ENCODE measurements at places on chromosomes 7 and 10.

- no peak for DNase-seq
Observed at GRCh38 chr10:22683140-22683389, 31.3 kb downstream of the PIP4K2A start.

DNA sequence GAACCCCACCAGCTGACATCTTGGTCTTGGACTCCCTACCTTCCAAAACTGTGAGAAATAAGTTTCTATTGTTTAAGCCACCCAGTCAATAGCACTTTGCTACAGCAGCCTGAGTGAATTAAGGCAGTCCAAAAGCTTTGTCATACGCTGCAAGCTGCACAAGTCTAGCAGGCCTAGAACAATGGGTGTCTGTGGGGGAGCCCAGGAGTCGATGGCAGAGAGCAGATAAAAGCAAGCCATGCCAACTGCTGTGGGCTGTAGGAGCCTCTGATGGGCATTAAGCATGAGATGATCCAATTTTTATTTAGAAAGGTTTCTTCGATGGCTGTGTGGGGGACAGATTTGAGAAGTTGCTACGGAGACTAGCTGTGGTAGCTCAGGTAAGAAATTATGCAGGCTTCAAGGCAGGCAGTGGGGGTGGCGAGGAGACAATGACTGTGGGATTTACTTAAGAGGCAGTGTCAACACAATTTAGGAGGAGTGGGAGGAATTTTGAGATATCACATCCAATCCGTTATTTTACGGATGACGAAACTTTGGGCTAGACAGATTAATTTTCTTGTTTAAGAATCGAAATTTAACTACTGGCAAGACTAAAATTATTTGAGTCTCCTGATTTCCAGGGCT, 110.4 kb downstream of the NRCAM start:
- no peak for DNase-seq

DNA sequence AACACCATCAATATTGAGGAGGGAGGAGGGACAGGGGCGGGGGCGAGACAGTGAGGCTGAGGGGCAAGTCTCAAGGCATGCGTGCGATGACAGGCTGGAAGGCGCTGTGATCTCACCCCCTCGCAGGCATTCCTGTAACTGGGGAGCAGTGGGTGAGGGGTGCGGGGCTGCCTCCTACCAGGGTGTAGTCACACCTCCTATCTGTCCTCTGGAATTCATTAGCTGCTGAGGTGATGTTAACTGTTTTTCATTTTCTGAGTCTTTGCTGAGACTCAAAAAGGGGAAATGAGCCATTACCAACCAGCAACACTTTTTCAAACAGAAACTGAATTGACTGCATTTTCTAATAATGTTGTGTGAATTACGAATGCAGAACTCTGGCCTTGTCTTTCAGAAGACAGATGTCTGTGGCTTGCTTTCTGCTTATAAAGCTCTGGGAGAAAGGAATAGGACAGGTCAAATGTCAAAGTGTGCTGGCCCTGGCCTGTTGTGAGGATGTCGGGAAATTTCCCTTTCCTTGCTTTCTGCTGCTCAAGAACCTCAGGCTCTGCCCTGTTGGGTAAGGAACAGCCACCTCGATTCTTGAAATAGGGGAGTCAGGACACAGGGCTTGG, 23.7 kb upstream of the CDH23 start:
- DNase-seq, result no peak

- no peak for DNase-seq
Observed at GRCh38 chr7:6306471-6306870, 34.0 kb upstream of the CYTH3 start.

GRCh38 chr10:123517426-123517825, 148.7 kb upstream of the GPR26 start:
- DNase-seq, result no peak

DNA sequence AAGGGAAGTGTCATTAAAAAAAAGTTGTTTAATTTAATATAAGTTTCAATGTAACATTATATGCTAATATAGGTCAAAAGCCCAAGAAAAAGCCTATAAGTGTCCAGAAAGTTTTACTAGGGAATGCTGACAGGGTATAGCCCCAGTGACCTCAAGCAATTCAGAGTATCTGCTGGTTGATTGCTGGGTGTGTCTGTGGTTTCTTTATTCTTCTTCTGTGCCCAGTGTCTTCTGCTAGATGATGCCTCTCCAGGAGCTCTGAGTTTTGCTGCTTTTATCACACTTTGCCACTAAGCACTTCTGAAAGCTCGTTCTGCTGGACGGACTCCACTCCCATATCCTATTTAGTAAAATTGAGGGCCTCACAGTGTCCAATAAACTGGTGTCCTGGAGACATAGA, 212.2 kb upstream of the NRG3 start:
- DNase-seq, result no peak

DNA sequence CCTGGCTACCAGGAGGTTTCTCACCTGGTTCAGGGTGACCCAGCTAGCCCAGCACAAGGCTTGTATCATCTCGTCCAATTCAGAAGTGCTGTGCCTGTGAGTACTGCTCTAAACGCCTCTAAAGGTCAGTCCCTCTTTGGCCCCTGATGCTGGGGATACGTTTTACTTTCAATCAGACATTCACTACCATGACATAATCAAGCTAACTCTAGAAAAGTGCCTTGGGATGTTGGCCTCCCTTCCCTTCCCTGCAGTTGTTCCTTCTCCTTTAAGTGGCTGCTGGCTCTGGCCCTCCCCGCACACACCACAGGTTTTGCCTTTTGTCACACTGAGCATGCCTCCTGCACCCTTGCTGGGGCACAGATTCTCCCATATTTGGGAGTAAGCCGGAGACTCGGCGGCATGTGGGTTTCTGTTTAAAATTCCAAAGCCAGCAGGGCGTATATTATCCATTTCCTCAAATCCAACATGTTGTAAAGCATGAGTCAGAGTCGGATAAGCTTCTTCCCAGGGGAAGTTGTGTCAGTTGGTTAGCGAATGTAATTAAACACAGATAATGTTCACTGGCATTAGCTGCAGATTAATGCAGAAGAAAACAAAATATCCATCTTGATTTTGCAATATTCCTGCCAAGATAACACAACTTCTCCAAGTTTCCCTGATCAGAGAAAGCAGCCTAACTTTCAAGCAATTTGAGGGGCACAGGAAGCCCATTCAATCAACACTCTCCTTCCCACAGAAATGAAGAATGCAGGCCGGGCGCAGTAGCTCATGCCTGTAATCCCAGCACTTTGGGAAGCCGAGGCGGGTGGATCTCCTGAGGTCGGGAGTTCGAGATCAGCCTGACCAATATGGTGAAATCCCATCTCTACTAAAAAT, 31.8 kb upstream of the VCL start:
- DNase-seq, result no peak

DNA sequence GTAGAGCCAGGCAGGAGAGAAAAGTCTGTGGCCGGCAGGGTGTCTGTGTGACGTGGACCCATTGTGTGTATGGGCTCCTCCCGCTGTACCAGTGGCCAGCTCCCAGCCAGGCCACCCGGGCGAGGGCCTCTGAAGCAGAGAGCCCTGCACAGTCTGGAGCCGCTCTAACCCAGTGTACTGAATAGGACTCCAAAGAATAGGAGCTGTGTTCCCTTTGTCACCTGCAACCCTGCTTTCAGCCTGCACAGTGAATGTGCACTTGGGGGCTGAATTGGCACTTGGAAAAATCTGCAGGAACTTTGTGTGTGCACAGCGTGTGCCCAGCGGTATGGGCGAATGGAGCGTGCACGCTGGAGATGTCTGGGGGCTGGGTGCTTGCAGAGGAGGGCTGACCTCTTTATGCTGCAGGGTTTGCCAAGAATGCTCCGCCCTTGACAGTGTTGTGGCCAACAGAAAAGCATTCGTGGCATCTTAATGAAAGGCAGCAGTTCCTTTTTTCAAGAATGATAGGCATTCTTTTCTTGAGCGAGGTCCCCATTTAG, 216.2 kb downstream of the AUTS2 start:
- no peak for DNase-seq

DNA sequence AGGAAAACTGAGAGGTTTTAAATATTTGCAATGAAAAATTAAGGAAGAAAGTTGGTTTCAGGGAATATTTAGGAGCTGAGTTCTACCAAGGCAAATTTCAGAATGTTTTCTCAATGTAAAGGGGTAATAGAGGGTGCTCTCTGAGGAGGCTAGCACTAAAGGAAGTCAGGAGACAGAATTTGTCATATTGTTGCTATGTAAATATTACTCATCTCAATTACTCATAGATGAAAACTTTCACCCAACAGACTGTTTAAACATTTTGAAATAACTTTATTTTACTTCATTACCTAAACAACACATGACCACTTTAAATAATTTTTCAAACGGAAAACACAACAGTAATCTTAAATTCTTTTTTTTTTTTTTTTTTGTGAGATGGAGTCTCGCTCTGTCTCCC, 274.8 kb upstream of the NRG3 start:
- DNase-seq, result no peak

DNA sequence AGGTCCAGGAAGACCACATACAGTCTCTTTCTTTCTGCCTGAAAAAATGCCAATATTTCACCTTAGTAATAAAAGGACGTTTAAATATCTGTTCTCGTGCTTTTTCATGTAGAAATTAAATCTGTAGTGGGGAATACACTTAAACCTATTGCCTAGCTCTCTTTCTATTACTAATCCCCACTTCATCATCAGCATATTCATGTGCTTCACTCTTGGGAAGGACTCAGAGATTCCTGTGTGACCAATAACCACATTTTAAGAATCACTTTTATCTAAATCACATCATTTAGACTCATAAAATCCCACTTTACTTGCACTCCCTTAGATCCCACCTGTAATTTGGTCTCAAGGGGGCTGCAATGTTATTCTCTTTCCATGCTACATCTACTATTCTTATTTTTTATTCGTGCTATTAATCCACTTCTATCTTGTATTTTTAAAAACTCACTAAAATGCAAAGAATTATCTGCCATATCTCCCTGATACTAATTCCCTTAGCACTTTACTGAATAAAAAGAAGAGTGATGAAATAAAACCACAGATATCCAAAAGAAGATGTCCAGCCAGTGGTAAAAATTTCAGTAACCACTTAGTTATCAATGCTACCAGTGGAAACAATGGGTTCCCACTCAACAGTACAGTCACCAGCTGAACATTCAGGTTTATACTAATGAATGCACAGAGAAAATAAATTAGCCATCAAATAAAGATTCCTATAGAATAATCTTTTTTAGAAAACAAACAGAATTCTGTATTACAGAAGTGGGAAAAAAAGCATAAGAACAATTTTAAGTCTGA, 102.1 kb downstream of the PPP1R17 start:
- no peak for DNase-seq

DNA sequence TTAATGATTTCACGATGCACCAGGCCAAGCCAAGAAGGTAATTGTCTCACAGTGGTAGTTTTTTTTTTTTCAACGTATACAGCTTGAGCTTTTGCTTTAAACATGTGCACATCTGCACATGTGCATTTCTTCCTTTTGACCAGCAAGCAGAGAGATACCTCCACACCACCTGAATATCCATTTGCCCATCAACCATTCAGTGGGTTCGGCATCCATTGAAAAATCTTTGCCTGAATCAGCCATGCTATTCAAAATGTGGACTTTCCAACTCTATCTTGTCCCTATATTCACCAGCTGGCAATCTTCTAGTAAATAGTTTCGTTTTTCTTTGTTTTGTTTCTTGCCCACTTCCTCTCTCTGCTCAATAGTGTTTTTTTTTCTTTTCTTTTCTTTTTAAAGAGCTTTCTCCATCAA, 7.7 kb upstream of the TRA2A start:
- DNase-seq, result no peak

DNA sequence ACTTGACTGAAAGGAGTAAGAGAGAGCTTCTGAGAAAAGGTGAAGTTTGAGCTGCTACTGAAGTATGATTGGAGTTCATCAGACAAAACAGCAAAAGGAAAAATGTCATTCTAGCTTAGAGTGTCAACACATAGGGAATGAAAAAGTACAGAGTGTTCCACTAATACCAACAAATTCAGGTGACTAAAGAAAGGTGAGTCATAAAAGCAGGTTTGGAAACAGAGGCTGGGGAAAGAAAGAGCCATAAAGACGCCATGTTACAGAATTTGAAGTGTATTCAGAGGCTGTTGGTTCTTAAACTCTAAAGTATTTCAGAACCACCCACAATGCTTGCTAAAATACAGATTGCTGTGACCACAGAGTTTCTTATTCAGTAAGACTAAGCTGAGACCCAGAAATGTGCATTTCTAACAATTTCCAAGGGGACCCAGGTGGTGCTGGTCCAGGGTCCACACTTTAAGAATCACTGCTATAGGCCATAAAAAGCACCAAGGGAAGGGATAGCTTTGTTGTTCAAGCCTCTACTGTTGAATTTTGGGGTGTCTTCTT, 143.1 kb downstream of the ELAPOR2 start:
- DNase-seq, result no peak

GRCh38 chr7:46932676-46933424, 649.1 kb downstream of the TNS3 start:
- no peak for DNase-seq

- DNase-seq, result no peak
Observed at GRCh38 chr10:77850620-77851231, 75.8 kb downstream of the DLG5 start.

DNA sequence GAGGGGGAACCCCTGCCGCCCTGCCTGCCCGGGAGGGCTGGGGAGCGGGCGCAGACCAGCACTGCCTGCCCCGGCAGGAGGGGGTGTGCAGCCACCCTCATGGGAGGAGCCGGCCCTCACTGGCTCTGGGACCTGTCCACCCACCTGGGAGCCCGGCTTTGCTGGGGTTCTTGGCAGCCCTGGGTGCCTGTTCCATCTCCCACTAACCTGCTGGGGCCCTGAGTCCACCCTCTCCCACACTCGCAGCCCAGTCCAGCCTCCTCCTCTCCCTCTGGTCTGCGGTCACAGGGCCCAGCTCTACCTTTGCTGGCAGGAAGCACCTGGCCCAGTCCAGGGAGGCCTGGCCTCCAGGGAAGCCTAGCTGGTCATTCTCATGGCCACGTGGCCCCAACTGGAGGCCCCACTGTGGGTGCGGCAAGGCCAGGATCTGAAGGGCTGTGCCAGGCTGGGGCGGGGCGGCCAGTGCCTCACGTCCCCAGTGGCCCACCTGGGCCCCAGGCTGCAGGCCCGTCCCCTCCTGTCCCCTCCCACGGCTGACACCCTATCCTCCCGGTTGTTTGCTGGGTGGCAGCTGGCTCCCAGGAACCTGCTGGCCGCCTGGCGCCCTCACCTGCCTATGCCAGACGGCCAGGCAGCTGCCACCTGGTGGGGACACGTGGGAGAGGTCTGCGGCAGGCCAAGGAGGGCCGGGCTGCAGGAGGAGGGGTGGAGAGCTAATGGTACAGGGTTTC, at the start of gene TMEM184A:
TMEM184A (minus strand) TSS at position 393 of the 731 bp plus-strand sequence. CDS start 721 bp downstream, outside the sequence.
- DNase-seq, result peak; percentile 76

DNA sequence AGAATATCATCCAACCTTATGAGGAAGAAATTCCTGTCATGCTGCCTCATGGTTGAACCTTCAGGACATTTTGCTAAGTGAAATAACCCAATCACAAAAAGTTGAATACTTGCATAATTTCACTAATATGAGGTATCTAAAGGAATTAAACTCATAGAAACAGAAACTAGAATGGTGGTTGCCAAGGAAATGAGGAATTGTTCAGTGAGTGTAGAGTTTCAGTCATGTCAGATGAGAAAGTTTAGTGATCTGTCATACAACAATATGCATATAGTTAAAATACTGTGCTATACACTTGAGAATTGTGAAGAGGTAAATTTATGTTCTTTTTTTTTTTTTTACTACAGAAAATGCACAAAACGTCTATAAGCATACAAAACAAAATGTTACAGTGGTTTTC, 60.7 kb downstream of the R3HCC1L start:
- no peak for DNase-seq

GRCh38 chr10:27345455-27345920, 104.9 kb upstream of the ACBD5 start:
- no peak for DNase-seq

All from NCI-H524 treated with DMSO at 0.1 percent for 48 hours (cell line).